ENCODE measurements at places on chromosomes 12 and 14. TPM values are rescaled to one million over a fixed set of nuclear protein-coding genes. Genes with fewer than 3 reads are reported as not detected.

CABP1 gene
- 4.2 TPM for total RNA-seq

- no peak for DNase-seq
Measured at GRCh38 chr14:104549536-104550339, 29.8 kb upstream of the C14orf180 start.

DNA sequence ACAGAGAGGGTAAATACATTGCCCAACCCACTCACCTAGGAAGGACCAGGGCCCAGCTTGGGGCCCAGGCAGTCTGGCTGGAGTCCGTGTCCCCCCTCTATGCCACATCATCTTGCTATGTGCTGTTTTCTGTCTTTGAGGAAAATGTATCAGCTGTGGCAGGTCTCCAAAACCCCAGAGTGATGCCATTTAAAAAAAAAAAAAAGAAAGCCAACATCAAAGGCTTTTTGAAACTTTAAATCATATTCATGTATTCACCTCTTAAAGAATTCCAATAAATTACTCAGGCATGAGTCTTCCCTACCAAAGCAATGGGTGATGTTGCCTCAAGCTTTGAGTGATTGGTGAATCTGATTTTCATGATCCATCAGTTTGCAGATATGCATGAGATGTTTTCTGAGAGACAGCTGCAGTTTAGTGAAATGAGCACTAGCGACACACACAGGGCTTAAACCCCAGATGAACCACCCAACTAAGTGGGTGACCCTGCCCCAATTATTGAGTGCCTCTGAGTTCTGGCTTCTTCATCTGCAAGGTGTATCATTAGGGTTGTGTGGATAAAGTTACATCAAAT is 6.1 kb downstream of the KRT81 start:
- no peak for DNase-seq

DNA sequence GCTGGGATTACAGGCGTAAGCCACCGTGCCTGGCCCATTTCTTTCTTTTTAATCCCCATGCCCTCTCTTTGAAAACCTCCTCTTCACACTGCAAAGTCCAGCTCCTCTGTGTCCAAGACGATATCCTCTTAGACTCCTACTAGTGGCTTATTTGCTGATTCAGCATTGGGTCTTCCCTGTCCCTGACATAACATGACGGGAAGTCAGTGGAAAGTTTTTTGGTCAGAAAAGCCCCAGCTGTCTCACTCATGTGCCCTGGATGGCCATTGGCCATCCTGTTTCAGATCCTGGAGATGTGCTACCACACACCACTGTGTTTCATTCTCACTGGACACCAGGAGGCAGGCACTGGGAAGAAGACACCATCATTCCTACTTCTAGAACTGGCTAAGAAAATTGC is 102.6 kb upstream of the MED13L start:
- DNase-seq: no peak

LMO3 gene
- total RNA-seq: 1.5 TPM

GRCh38 chr14:55398679-55399078 is 13.0 kb downstream of the ATG14 start:
- no peak for DNase-seq

GRCh38 chr12:101777978-101778377 is 38.7 kb upstream of the SYCP3 start:
- DNase-seq: peak; percentile 23

DNA sequence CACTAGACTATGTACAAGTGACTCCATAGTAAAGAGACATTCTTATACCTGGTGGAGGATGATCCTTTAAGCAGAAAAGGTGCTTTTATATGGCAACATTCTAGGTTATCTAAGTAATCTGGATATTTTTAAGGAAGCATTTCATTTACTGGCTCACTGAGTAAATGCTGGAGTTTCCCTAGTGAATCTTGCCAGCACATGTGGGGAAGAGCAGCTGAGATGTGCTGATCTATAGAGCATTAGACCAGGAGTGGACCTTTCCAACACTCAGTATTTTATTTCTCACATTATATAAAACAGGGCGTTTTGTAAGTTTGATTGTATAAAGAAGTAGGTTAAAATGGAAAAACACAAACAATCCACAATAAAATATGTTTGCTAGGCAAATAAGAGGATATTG is 478.5 kb downstream of the ATP23 start:
- no peak for DNase-seq

GRCh38 chr12:5375547-5376295 is 56.2 kb upstream of the NTF3 start:
- DNase-seq: no peak

- DNase-seq: no peak
Measured at GRCh38 chr12:74891083-74891668, 318.5 kb downstream of the KCNC2 start.

DNA sequence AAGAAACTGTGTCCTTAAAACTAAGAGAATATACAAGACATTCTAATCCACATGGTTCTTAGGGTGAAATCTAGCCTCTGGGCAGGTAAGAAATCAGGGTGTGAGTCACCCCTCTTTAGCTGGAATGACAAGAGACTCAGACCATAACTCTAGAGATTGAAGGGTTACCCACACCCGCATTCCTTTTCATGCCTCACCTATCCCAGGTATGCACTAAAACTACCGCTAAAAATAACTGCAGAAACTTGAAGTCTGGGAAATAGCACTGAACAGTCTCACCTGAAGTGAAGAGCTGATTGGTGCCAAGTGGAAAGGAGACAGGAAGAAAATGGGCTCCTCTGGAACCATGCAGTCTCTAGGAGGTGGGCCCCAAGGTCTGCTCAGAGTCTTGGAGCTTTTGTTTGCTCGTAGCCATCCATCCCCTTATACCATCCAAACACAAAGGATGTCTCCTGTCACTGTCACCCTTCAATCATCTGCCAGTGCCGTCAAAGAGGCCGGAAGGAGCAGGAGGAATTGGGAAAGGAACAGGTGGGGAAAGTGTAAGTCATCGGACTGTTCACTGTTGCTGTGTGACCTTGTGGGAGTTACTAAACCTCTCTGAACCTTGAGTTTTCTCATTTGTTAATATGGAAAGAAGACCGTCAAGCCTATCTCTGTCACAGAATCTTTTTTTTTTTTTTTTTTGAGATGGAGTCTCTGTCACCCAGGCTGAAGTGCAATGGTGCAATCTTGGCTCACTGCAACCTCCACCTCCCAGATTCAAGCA is 22.4 kb downstream of the DDX47 start:
- DNase-seq: no peak

DNA sequence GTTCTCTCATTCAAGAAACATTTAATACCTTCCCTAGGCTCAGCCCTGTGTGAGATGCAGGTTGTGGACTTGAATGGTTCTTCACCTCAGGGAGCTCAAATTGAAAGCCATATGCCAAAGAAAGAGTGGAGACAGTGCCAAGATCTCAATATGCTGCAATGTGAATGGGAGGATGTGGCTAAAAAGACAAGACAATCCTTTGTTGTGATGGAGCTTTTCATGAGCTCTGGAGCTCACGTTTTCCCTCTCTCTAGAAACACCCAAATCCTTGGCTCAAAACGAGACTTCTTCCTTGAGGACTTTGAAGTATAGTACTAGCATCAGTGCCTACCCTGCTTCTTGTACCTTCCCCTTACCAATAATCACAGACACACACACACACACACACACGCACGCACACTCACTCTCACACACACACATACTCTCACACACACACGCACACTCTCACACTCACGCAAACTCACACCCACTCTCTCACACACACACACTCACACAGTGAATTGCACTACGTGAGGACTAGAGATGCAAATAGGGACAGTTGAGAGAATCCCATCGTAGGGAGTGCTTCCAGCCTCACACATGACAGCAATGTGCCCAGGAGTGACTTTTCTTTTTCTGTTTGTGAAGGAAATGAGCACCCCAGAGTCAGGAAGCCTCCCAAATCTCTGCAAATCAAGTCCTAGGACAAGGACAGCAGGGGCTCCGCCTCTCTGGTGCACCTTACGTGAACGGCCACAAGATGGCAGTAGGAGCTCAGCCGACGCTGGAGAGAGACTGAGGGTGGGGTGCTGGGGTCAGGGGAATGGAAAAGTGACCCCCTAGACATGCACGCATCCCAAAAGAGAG is 231.4 kb downstream of the PCNX1 start:
- DNase-seq: peak; percentile 37

ASPG gene
- 27.1 TPM for total RNA-seq

CNOT2 gene
- 33.0 TPM for total RNA-seq

KLRK1 gene
- total RNA-seq: 0.36 TPM

GRCh38 chr12:15700595-15700994 is 88.6 kb downstream of the EPS8 start:
- no peak for DNase-seq

GRCh38 chr12:105212438-105212837 is 23.5 kb downstream of the APPL2 start:
- no peak for DNase-seq

ZFHX2 gene
- total RNA-seq: 0.74 TPM

GRCh38 chr14:100816286-100816949 is 9.5 kb upstream of the MEG3 start:
- DNase-seq: no peak

DNA sequence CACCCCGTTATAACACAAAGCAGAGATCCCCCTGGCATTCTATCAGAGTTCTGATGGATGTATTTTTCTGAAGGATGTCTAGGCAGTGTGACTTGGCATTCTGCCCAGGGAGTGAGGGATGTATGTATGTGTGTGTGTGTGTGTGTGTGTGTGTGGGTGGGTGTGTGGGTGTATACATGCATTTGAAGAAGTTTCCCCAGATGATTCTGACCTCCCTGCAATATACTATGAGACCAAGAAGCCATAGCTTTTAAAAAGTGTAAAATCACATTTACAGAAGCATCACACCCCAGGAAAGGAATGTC is 59.7 kb upstream of the NAP1L1 start:
- no peak for DNase-seq

Data from left ventricle myocardium inferior (tissue), 1 donor.